Panc1 (cell line): ENCODE measurements at places on chromosomes 13 and 19. TPM values are rescaled to one million over a fixed set of nuclear protein-coding genes. Genes with fewer than 3 reads are reported as not detected.

DNA sequence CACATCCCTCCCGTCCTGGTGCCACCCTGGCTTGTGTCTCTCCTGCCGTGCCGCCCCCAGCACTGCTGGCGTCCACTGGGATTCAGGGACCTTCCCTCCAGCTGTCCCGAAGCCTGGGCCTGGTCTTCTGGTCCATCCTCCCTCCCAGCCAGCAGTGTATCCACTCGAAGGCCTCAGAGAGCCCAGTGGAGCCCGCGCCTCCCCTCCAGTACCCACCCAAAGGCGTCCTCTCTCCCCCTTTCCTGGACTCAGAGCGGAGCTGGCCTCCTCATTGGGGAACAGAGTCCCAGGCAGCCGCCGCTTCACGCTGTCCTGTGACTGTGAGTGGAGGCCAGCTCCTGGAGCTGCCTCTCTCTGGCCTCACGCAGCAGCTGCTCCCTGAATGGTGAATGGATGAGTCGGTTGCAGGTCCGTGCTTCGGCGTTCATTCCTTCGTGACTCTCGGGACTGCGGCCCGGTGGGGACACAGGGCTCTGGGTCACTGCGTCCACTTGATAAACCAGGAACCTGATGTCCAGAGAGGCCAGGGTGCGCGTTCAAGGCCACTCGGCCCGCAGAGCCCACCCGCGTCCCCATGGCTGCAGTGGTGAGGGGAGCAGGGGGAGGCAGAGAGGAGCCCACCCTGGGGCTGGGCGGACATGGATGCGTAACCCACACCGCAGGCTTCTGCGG is 12.1 kb downstream of the ONECUT3 start:
- H3K4me3 ChIP-seq, result no peak overlapping the region
- H3K4me1 ChIP-seq, result peaks cover 18% of the 10 kb centered on the region
- no peaks in the 10 kb centered on the region for H3K27me3 ChIP-seq
- H3K36me3 ChIP-seq, result no peaks in the 10 kb centered on the region
- H3K27ac ChIP-seq, result peak overlapping the region; percentile 29; the same call in 1 of the 2 replicates

Gene ADGRL1
- total RNA-seq, result 37.7 TPM

- H3K4me3 ChIP-seq, result no peak overlapping the region
- H3K4me1 ChIP-seq, result no peaks in the 10 kb centered on the region
- no peak overlapping the region for H3K27ac ChIP-seq
- DNase-seq, result no peak
- H3K36me3 ChIP-seq, result no peaks in the 10 kb centered on the region
- no peaks in the 10 kb centered on the region for H3K27me3 ChIP-seq
These were observed 15.4 kb downstream of the CERS4 start for GRCh38 chr19:8224394-8225145.

DNA sequence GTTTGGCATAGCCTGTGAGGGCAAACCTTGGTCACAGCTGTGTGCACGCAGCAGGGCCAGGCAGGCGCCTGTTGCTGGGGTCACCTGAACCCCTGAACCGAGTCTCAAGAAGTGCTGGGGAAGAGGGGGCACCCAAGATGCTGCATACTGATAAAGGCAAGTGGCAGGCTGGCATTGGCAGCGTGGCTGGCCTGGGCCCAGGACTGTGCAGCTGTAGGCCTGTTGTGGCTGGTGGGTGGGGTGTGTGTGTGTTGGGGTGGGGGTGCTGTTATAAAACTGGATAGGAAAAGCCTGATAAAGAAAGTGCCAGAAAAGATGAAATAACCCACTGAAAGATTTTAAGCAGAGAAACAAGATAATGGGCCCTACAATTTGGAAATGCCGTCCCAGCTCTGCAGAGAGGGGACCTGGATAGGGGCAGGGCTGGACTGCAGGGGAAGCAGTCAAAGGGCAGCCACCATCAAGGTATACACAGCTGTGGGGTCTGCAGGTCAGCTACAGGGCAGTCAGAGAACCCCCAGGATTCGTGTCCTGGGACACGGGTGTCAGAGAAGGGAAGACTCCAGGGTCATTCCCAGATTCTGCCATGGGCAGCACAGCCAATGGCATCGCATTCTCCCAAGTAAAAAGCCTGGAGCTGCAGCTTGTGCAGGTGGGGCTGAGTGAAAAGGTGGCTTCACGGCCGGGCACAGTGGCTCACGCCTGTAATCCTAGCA is 33.2 kb downstream of the CILP2 start:
- no peaks in the 10 kb centered on the region for H3K4me1 ChIP-seq
- no peak for DNase-seq
- H3K27me3 ChIP-seq, result no peaks in the 10 kb centered on the region

DNA sequence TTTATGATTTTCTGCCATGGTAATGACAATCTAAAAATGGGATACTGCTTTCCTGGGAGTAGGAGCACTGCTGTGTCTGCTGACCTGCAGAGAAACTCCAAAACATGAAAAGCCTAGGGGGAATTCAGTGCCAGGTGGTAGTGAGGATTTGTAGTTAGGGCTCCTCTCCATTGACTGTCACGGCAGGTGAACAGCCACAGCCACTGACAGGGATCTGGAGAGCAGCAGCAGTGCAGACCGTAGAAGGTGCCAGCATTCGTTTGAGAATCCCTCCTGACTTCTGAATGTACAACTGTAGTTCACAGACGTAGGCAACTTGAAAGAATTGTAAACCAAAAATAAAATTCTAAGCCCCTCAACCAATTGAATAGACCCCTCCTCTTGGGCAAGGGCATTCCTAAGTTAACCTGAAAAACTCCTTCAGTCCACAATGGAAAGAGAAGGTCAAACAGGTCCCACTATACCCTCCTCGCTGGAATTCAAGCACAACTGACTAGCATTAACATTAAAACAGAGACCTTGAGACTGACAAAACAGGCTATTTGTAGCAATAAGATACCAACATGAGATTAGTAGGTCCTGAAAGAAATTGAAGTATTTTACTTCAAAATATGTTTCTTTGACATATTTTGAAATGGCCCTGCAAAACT is 1328.8 kb downstream of the OLFM4 start:
- no peak for DNase-seq
- H3K27ac ChIP-seq, result no peak overlapping the region
- no peaks in the 10 kb centered on the region for H3K36me3 ChIP-seq

- H3K27ac ChIP-seq, result no peak overlapping the region
- no peaks in the 10 kb centered on the region for H3K4me1 ChIP-seq
- DNase-seq, result no peak
- no peak overlapping the region for H3K4me3 ChIP-seq
- no peaks in the 10 kb centered on the region for H3K27me3 ChIP-seq
- no peaks in the 10 kb centered on the region for H3K36me3 ChIP-seq
These were observed 219.1 kb upstream of the NBEA start for GRCh38 chr13:34722922-34723321.

GRCh38 chr13:52701728-52702465 is 37.7 kb downstream of the CNMD start:
- no peak overlapping the region for H3K4me3 ChIP-seq
- no peak overlapping the region for H3K27ac ChIP-seq
- H3K36me3 ChIP-seq, result no peaks in the 10 kb centered on the region
- no peaks in the 10 kb centered on the region for H3K27me3 ChIP-seq
- DNase-seq, result no peak

Gene WDR87
- not detected for total RNA-seq

DNA sequence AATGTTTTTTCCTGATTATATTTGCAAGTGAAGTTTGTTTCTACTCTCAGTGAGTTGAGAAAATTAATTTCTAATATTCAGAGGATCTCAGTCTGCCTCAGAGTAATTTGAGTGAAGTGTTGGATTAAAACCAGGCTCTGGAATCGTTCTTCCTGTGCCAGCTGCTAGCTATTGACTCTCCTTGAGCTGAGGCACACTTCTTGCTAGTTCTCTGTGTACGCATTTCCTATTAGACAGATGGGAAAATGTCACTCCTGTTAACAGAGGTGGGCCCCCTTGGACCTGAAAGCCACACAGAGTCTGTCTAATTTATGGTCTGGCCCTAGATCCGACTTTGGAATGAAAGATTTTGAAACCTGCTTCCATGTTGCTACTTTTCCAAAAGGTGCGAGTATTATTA is 107.6 kb upstream of the RNF113B start:
- no peaks in the 10 kb centered on the region for H3K4me1 ChIP-seq
- H3K36me3 ChIP-seq, result no peaks in the 10 kb centered on the region
- no peaks in the 10 kb centered on the region for H3K27me3 ChIP-seq
- H3K27ac ChIP-seq, result no peak overlapping the region

DNA sequence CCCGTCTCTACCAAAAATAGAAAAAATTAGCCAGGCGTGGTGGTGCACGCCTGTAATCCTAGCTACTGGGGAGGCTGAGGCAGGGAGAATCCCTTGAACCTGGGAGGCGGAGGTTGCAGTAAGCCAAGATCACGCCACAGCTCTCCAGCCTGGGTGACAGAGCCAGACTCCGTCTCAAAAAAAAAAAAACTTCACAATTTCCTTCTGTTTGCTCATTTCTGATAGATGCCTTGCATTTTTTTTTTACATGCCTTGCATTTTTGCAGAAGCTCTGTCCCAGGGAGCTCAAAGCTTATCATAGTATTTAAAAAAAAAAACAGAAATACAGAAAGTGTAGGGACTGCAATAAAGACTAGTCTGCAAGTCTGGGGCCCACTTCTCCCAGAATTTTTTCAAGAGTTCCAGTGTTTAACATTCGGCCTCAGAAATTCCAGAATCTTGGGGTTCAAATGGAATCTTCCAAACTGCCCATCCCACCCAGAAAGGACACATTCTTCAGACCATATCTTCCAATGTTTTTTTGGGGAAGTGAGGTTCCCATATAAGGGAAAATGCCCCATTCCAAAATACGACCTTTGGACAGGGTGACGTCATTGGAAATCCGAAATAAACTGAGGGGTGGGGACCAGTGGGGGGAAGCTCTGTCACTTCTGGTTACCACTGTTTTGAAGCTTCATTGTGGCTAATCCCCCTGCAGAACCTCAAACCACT is 17.2 kb upstream of the RAB8A start:
- H3K27me3 ChIP-seq, result no peaks in the 10 kb centered on the region
- peaks cover 3% of the 10 kb centered on the region; the same call in 1 of the 2 replicates for H3K4me1 ChIP-seq
- no peak overlapping the region for H3K4me3 ChIP-seq
- no peak for DNase-seq
- no peak overlapping the region for H3K27ac ChIP-seq
- H3K36me3 ChIP-seq, result peaks cover 14% of the 10 kb centered on the region

Gene VSTM2B
- total RNA-seq, result not detected

DNA sequence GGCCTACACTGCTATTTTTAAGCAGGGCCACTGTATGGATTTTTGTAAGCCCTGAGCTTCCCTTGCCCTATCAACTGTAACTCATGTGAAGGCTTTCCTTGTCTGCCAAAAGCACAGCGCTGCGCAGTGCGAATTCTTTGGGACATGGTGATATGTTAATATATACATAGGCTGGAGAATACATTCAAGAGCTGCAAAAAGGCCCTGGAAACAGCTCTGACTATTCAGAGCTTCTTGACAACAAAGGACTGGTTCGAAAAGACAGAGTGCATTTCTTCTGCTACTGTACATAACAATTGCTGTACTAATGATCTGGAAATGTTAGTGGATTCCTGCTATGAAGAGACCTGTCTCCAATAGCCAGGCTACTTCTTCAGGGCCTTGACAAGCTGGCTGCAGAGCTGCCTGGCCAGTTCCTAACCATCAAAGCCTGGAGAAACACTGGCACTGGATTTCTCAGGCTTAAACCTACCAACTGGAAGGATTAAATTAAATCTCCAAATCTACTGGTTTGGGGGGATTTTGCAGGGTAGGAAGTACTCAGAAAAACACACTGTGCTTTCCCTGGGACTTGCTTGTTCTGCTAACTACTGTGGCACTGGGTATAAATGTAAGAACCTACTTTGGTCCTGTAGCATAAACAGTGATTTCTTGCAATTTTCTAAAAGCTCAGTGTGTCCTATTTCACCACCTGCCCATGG is 246.9 kb downstream of the DNAJC15 start:
- peak overlapping the region; percentile 75 for H3K27ac ChIP-seq
- H3K36me3 ChIP-seq, result no peaks in the 10 kb centered on the region
- no peak for DNase-seq
- peaks cover 21% of the 10 kb centered on the region for H3K4me1 ChIP-seq
- no peaks in the 10 kb centered on the region for H3K27me3 ChIP-seq
- H3K4me3 ChIP-seq, result no peak overlapping the region

DNA sequence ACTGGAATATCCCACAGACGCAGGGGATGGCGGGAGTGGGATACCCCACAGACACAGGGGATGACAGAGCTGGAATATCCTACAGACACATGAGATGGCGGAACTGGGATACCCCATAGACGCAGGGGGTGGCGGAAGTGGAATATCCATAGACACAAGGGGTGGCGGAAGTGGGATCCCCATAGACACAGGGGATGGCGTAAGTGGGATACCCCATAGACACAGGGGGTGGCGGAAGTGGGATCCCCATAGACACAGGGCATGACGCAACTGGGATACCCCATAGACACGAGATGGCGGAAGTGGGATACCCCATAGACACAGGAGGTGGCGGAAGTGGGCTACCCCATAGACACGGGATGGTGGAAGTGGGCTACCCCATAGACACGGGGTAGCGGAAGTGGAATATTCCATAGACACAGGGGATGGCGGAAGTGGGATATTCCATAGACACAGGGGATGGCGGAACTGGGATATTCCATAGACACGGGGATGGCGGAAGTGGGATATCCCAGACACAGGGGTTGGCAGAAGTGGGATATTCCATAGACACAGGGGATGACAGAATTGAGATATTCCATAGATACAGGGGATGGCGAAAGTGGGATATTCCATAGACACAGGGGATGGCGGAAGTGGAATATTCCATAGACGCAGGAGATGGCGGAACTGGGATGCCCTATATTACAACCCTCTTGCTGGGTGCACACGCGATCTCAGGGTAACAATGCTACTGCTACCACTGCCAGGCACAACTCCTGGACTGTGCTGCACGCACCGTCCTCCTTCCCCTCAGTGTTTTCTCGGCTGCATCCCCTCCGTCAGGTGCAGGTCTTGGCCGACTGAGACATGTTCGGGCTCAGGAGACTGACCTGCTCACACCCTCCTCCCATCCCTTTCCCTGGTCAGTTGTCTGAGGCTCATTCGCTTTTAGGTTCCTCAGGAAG is 28.1 kb downstream of the ZNF787 start:
- H3K27ac ChIP-seq, result peak overlapping the region; percentile 94
- H3K27me3 ChIP-seq, result no peaks in the 10 kb centered on the region
- H3K4me1 ChIP-seq, result peaks cover 22% of the 10 kb centered on the region
- H3K4me3 ChIP-seq, result peak overlapping the region; percentile 46; the same call in 1 of the 2 replicates
- H3K36me3 ChIP-seq, result no peaks in the 10 kb centered on the region
- DNase-seq, result no peak

Gene GRIN2D
- total RNA-seq, result 6.2 TPM

DNA sequence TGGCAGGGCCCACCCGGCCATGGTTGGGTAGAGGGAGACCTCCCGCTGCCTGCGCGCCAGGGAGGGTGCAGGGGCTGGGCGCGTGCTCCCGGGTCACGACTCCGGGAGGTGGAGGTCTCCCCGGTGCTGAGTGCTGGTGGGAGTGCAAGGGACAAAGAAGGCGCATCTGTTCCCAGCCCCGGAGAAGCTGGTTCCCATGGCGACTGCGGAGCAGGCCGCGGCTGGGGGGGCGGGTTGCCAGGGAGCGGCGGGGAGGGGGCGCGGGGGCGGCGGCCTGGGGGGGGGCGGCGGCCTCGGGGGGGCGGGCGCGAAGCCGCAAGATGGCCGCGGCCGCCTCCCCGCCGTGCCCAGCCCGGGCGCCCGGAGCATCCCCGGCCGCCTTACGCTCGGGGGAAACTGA is 1.2 kb downstream of the CBARP start:
- DNase-seq, result no peak
- no peaks in the 10 kb centered on the region for H3K27me3 ChIP-seq
- H3K36me3 ChIP-seq, result no peaks in the 10 kb centered on the region
- H3K4me1 ChIP-seq, result peaks cover 33% of the 10 kb centered on the region
- peak overlapping the region; percentile 54; the same call in 1 of the 2 replicates for H3K27ac ChIP-seq

- no peaks in the 10 kb centered on the region for H3K27me3 ChIP-seq
- H3K4me3 ChIP-seq, result no peak overlapping the region
- no peak overlapping the region for H3K27ac ChIP-seq
These were observed 192.2 kb downstream of the STK24 start for GRCh38 chr13:98384739-98385138.

Gene ODAD3
- 1.9 TPM for total RNA-seq

GRCh38 chr19:2923510-2923909 is 21.3 kb downstream of the ZNF77 start:
- no peaks in the 10 kb centered on the region for H3K36me3 ChIP-seq
- H3K27me3 ChIP-seq, result no peaks in the 10 kb centered on the region
- no peak overlapping the region for H3K4me3 ChIP-seq
- H3K27ac ChIP-seq, result no peak overlapping the region
- H3K4me1 ChIP-seq, result peaks cover 3% of the 10 kb centered on the region; the same call in 1 of the 2 replicates
